ENCODE measurements at places on chromosomes 1 and 21.

GRCh38 chr1:15949453-15950245 is 26.3 kb downstream of the ZBTB17 start:
- no peak for DNase-seq

- DNase-seq, result no peak
These were observed 76.6 kb downstream of the DMRTA2 start for GRCh38 chr1:50346621-50347020.

DNA sequence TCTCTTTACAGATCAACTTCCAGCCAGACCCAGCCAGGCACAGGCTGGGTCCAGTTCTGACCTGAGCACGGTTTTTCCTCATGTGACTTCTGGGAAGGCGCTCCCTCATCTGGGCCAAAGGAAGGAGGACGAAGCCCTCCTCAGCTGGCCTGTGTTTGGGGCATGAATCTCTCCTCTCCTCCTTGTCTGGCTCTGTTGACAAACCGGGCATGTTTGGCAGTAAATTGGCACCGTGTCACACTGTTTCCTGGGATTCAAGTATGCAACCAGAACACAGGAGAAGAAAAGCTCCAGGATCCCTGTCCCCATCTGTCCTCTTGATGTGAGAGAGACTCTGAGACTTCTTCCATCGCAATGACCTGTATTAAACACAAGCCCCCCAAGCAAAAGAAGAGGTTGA is 18.3 kb downstream of the NECAP2 start:
- no peak for DNase-seq

DNA sequence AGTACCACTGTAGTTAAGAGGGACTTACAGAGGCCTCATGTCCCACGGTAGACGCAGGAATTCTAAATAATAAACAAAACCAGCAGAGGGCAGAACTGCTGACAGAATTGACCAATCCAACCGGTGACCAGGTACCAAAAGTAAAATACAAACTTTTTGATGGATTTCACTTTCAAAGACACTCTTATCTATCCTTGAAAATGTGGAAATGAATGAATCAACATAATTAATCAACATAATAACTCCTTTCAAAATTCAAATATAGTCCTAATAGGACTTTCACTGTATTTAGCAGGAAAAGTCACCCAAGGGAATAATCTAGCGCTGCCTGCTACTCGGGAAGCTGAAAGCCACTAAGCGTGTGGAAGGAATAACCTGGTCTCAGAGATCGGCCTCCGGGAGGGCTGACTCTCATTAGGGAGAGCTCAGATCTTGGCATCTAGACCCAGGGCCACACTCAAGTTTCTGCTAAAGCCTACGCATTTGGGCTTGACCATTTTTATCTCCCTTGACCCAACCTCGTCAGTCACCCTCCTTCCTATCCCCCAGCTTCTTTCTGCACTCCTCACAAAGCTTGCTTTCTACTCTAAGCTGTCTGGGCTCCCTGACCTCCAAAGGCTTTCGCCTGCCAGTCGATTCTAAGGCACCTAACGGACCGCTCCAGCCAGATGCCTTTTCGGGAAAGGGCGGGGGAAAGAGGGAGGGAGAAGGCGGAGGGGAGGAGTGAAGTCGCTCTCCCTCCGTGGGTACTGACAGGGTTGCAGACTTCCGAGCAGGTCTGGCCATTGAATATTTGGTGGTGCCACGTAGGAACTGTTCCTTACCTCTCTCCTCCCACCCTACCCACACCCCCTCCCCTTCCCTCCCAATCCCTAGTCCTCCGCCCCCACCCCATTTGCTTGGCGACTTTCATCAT is 1.6 kb downstream of the COL11A1 start:
- no peak for DNase-seq

DNA sequence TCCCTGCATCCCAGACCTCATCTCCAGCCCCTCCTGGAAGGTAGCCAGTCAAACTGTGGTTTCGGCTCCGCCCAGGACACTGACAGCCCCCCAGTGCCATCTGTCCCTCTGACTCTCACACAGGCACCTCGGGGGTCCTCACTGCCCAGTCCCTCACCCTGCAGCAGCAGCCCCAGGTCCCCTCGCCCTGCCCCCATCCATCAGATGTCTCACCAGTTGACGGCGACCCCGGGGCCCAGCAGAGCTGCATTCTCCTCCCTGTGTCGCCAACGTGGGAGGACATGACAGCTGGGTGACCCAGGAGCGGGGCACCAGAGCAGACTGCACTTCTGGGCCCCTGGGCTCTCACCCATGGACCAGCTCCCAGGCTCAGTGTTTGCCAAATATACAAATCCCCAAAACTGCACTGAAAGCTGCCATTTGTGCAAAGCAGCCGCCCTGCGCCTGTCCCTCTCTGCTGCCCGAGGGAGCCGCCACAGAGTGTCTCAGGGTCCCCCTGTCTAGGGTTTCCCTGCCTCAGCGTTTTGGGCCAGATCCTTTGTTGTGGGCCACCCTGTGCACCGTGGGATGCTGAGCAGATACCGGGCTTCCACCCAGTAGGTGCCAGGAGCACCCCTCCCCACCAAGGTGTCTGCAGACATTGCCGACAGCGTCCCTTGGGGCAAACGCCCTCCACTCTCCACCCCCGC is 48.2 kb downstream of the PRDM15 start:
- no peak for DNase-seq

DNA sequence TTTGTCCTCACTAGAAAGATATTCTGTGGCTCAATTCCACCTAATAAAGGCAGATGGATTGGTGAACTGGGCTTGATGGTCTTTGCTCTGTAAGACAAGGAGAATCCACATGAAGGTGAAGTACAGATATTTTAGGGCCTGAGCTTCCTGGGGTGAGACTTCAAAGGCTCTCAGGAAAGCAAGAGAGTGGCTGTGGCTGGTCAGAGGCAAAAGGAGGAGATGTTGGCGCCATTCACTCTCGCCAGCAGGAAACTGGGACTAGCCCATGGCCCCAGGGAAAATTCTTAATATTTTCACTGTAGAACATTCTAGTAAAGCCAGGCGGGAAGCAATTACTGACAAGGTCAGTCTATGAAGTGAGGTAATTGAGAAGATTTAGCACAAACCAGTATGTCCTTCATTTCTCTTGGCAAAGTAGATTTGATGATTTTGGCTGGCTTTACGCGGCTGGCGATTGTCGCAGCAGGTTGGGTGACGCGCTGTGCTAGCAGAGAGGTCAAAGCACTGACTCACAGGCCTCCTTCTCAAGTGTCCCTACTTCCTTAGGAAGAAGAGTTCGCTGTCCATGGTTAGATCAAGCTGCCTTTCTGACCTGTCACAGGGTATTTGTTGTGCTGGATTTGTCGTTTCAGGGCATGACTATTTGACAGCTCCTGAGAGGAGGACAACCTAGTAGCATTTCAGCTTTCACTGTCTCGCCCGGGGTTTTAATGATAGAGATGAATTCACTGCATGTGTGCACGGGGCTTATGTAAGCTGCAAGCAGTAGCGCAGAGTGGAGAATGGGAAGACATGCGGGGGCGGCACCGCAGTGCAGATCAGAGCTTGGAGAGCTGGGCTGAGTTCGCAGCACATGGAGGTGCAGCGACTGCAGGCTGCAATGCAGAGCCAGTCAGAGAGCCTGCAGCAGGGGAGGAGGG is 32.7 kb downstream of the XCL1 start:
- no peak for DNase-seq

DNA sequence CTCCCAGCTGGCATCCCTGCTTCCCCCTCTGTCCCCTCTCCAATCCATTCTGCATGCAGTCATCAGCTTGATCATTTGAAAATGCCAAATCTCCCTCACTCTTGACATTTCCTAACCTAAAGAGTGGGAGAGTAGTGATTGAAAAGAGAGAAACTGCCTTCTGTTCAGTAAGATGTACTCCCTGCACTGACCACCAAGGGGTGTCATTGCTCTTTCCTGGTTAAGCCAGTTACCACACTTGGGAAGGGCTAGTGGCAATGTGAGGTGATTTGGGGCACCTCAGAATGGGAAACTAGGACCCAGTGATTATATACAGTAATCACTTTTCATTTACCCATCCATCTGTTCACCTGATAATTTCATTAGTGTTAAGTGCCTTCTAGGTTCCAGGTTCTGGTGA is 6.9 kb upstream of the TMEM269 start:
- DNase-seq, result no peak

DNA sequence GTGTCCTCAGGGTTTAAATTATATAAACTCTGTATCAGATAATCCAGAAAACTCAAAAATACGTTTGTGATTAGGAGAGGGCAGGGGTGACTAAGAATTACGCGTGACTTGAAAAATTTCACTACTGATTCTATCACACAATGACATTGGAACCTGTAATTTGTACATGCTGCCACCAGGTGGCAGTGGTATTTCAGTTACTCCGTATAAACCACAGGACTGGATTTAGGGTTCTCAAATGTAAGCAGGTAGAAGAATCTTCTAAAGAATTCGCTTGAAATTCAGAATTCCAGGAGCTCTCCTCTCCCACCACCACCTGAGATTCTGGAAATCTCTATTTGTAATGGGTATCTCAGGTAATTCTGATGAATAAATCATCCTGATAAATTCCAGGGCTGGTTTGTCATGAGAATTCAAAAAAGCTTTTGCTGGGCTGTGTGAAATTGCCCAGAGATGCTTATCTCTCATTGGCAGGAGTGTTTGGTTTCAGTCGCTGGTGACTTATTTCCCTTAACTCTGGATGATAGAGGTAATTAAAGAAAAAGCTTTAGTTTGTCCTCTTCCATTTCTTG is 1.7 kb upstream of the KRTAP7-1 start:
- DNase-seq, result peak; percentile 17

DNA sequence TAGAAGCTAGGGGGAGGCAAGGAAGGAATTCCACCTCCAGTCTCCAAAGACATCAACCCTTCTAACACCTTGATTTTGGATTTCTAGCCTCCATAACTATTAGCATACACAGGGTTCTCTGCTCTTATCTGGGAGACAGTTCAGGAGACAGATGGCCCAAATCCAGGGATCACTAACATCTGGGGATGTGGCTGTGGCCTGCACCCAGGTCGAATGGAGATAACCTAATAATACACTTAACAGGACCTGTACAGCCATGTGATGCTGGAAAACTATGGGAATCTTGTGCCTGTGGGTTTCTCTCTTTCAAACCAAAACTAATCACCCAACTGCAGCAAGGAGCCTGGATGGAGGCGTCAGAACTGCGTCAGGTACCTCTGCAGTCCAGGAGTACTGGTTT is 47.6 kb downstream of the KIAA0319L start:
- no peak for DNase-seq

DNA sequence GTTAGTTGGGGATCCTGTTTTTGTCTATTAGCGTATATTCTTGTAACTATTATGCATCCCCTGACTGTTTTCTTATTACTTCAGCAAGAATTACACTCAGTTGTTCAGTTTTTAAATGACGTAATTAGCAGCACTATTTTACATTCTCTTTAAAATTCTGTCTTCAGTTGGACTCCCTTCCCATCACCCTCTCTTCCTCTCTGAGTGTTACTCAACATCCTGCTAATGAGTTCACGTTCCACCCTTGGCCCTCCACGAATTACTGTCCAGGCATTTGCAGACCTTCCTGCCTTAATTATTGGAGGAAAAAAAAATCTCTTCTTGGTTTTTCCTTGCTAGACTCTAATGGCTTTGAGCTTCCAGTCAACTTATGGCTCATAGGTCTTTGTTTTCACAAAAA is 23.6 kb upstream of the FAM78B start:
- DNase-seq, result no peak

GRCh38 chr1:210754878-210755665 is 378.9 kb downstream of the KCNH1 start:
- DNase-seq, result no peak

DNA sequence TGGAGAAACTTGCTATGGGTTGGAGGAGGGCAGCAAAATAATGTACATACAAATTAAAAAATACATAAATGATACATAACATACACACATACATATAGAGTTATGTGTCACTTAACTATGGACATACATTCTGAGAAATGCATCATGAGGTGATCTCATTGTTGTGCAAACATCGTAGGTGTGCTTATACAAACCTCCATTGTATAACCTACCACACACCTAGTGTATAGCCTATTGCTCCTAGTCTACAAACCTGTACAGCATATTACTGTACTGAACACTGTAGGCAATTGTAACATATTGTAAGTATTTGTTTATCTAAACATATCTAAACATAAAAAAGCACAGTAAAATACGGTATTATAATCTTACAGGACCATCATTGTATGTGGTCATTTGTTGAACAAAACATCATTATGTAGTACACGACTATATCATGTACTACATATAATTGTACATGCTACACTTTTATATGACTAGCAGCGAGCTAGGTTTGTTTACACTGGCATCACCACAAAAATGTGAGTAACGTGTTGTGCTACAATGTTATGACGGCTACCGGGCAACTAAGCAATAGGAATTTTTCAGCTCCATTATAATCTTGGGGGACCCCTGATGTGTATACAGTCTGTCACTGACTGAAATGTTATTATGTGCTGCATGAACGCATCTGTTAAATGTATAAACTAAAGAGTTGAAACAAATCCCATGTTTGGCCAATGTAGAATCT is 35.5 kb downstream of the ITGB3BP start:
- no peak for DNase-seq

GRCh38 chr1:81780705-81781454 is 19.9 kb upstream of the ADGRL2 start:
- no peak for DNase-seq

- no peak for DNase-seq
These were observed 19.2 kb upstream of the SLC44A5 start for GRCh38 chr1:75630004-75630594.

- DNase-seq, result no peak
These were observed 202.4 kb downstream of the TOMM20 start for GRCh38 chr1:234926264-234926558.

GRCh38 chr1:195618287-195618686 is 990.0 kb downstream of the KCNT2 start:
- no peak for DNase-seq

GRCh38 chr1:7049913-7050625 is 264.8 kb downstream of the CAMTA1 start:
- no peak for DNase-seq

DNA sequence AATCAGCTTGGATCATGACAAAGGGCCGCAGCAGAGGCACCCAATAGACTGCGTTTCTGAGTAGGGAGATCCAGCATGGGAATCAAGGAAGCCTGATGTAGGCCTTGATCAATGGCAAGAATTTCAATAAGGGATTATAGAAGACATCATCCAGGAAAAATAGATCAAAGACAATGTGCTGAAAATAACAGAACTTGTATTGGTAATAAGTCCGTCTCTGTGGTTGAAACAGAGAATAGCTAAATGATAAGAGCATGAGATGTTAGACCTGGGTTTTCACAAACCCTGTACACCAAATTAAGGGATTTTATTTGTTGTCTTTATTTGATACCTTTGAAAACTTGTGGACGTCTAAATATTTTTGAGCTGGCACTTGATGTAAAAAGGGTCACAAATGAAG is 228.0 kb upstream of the SGIP1 start:
- DNase-seq, result no peak

GRCh38 chr1:246825557-246826175 is 101.5 kb downstream of the SCCPDH start:
- no peak for DNase-seq

GRCh38 chr1:224377676-224378006 is 21.0 kb downstream of the CNIH4 start:
- DNase-seq, result no peak

- no peak for DNase-seq
These were observed 29.3 kb upstream of the SELENON start for GRCh38 chr1:25770541-25771220.

Data from Caco-2 (cell line).